ENCODE measurements at places on chromosomes 7 and 10. TPM values are rescaled to one million over a fixed set of nuclear protein-coding genes. Genes with fewer than 3 reads are reported as not detected.

ACBD7 gene
- 0.91 TPM for total RNA-seq

SFTPA1 gene
- total RNA-seq: not detected

IFIT3 gene
- total RNA-seq: 14.6 TPM

TFR2 gene
- total RNA-seq: 1.1 TPM

PALD1 gene
- 11.3 TPM for total RNA-seq

SH2D4B gene
- total RNA-seq: not detected

MYH16 gene
- total RNA-seq: not detected

SYT15 gene
- 0.31 TPM for total RNA-seq

STEAP1B gene
- total RNA-seq: 0.95 TPM

GRCh38 chr7:135886345-135887132, 90.6 kb downstream of the MTPN start:
- no peak for DNase-seq
- no peaks in the 10 kb centered on the region for H3K36me3 ChIP-seq
- no peaks in the 10 kb centered on the region for H3K4me1 ChIP-seq
- H3K27ac ChIP-seq: no peak overlapping the region
- H3K27me3 ChIP-seq: no peaks in the 10 kb centered on the region
- no peak overlapping the region for H3K4me3 ChIP-seq

- no peak overlapping the region for H3K4me3 ChIP-seq
- H3K36me3 ChIP-seq: no peaks in the 10 kb centered on the region
- H3K27ac ChIP-seq: no peak overlapping the region
- H3K27me3 ChIP-seq: no peaks in the 10 kb centered on the region
- peaks cover 10% of the 10 kb centered on the region for H3K4me1 ChIP-seq
Measured at GRCh38 chr7:36567699-36568451, 156.4 kb downstream of the AOAH start.

GRCh38 chr7:45992826-45993225, 71.8 kb upstream of the IGFBP3 start:
- no peak overlapping the region for H3K4me3 ChIP-seq
- H3K36me3 ChIP-seq: no peaks in the 10 kb centered on the region
- DNase-seq: no peak
- H3K4me1 ChIP-seq: no peaks in the 10 kb centered on the region
- H3K27ac ChIP-seq: no peak overlapping the region

- H3K4me3 ChIP-seq: no peak overlapping the region
- no peaks in the 10 kb centered on the region for H3K27me3 ChIP-seq
- no peak overlapping the region for H3K27ac ChIP-seq
- DNase-seq: no peak
- no peaks in the 10 kb centered on the region for H3K4me1 ChIP-seq
Measured at GRCh38 chr10:90028312-90028711, 326.9 kb downstream of the KIF20B start.

- no peaks in the 10 kb centered on the region for H3K4me1 ChIP-seq
- H3K27ac ChIP-seq: no peak overlapping the region
- H3K27me3 ChIP-seq: no peaks in the 10 kb centered on the region
- DNase-seq: no peak
Measured at GRCh38 chr10:20289070-20289828, 473.0 kb downstream of the PLXDC2 start.

GRCh38 chr10:128573986-128574385, 447.8 kb upstream of the MKI67 start:
- H3K27ac ChIP-seq: no peak overlapping the region
- DNase-seq: no peak
- no peaks in the 10 kb centered on the region for H3K27me3 ChIP-seq
- H3K4me3 ChIP-seq: no peak overlapping the region
- no peaks in the 10 kb centered on the region for H3K36me3 ChIP-seq

All from esophagus squamous epithelium (tissue), 5 donors.